ENCODE measurements at places on chromosomes 3 and 15.
A peak's percentile ranks its signal among the peaks of the same experiment; 100 is the strongest.

- DNase-seq = no peak
These were observed 46.0 kb downstream of the CCNL1 start for GRCh38 chr3:157113832-157114505.

DNA sequence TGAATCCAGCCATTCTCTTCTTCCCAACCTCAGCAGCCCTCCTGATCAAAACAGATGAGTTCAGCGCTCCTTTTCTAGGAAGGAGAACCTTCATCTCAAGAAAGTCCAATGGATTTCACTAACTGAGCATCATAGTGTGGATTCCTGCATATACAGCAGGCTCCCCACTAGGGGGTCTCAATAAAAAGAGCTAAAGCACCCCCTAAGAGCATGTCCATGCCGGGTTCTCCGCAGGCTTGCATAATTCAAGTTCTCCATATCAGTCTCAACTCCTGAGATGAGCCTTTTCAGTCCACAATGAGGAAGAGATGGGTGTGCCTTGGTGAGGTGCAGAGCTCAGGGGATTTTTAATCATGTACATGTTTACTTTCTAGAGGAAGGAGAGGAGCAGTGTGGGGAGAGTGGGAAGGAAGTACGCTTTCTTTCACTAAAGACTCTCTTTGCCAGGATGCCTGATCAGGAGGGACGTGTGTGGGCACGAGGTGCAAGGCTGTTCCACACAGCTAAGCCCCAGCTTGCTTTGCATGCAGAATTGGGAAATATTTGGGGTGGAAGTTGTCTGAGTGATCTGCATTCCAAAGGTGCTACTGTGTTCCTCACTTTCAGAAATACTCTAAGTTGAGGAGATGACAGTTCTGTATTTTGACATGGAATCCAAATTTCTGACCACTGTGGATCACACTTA is 563.5 kb downstream of the OCA2 start:
- no peak for DNase-seq

GRCh38 chr3:125011941-125012340 is 43.9 kb downstream of the HEG1 start:
- DNase-seq = no peak

GRCh38 chr15:39413558-39413957 is 167.3 kb upstream of the THBS1 start:
- no peak for DNase-seq

GRCh38 chr3:56061279-56061626 is 407.0 kb downstream of the ERC2 start:
- no peak for DNase-seq

DNA sequence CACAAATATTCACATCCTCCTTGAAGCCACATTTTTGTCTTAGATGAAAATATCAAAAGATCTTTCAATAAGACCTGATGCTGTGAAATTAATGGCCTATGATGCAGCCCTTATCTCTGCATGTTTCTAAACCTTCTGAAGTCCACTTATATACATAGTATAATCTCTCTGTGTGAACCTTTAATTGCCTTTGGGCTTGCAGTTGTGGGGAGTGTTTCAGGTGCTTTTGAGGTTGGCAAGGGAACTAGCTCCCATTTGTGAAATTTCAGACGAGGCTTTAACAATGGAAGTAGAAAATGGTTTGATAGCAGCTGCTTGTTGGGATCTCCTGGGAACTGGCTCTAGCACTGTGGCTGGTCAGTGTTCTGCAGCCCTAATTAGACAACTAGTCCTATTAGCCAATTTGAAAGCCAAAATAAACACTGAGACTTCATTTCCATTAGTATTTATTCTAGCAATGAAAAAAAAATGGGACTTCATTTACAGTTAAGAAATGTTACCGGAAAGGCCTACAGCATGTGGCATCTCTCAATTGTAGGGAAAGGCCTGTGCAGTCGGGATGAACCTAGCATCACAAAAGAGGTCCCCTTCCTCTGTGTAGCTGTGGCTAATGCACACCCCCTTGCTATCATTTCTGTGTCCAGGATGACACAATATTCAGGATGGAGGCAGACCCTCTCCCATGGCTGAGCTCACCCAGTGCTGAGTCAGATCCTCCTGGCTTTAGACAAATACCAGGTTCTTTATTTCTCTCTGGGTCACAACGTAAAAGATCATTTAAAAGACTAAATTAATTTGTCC is 140.7 kb upstream of the TRIM42 start:
- no peak for DNase-seq

- DNase-seq = no peak
These were observed 873.8 kb downstream of the ROBO2 start for GRCh38 chr3:77913524-77914174.

- no peak for DNase-seq
These were observed 23.8 kb upstream of the TRAK1 start for GRCh38 chr3:42067326-42067725.

- DNase-seq = no peak
These were observed 391.3 kb upstream of the TPRG1 start for GRCh38 chr3:188780193-188781147.

- peak; percentile 36 for DNase-seq
These were observed 72.6 kb upstream of the ZBED2 start for GRCh38 chr3:111667621-111668239.

DNA sequence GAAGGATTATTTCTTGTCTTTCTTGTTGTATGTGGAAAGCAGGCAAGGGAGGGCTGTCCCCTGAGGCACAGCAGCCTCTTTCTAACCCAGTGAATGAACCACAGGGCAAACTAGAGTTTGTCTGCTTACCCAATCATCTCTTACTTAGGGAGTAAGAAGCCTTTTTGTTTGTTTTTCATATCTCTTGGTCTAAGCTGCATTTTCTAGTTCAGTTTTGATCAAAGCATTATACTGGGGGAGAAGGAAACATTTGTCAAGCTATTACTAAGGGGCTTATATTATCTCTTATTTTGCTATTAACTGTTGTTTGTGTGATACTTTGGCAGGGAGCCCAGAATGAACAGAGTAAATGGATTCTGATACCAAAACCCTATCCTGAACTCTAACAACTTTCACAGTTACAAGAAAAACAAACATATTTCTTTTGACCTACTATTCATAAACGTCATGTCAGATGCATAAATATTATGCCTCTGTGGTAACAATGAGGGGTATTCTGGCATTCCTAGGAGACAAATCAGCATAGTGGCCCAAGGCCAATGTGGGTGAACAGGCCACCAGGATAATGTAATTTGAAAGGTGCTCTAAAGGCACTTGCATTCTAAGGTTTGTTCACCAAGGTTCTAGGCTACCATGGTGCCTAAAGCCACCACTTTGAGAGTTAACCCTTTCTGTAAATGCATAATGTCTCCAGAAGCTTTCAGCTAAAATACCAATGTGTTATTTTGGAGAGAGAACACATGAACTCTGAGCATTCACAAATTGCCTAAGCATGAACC is 271.6 kb upstream of the ZPLD1 start:
- DNase-seq = no peak

DNA sequence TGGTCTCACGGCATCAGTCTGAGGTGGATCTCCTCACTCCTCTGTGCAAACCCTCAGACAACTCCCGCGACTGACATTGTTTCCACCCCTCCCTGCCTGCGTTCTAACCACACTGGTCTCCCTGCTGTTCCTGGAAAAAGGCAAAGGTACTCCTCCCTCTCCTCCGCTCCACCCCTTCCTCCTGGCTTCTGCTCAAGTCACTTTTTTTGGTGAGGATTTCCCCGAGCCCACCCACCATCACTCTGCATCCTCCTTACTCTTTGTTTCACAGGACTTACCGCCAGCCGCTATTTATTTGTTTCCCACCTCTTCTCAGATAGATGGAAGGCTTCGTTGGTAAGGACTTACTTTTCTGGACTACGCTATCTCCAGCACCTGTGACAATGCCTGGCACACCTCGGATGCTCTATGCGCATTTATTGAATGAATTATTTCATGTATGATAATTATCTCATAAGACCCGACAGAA is 25.6 kb downstream of the PRR23E start:
- DNase-seq = no peak

DNA sequence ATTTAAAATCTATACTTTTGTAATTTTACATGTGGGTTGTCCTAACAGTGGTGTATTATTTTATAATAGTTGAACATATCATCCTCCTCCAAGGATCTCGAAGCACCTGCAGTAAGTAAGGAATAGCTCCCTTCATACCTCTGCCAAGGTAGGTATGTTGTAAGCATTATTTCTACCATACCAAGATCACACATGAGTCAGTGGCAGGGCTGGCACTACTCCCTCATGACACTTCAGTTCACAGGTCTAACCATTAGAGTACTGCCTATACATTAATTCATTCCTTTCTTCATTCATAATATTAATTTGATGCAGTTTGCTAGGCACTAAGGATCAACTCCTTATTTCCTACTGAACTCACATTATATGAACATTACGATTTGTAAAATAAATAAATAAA is 11.9 kb upstream of the LEKR1 start:
- no peak for DNase-seq

DNA sequence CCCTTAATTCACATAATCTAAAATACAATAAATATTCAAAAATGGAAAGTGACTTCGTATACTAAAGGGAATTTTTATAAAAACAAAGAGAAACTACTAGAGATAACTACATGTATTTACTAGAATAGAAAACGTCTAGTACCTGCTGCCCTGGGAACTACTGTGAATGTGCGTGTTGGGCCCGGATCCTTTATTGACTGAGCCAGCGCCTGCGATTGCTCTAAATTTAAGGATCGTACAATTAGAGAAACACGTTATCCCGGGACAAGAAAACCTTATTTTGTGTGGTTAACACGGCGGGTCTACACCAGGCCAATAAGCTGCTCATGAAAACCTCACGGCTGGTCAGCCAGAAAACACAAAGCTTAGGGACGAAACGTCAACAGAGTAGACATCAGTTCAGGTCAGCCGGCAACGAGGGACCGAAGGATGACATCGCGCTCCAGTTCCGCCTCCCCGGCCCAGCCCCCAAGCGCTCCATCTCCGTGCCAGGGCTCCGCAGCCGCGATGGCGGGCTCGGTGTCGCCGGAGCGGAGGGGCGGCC is 555 bp downstream of the TM2D3 start:
- no peak for DNase-seq

DNA sequence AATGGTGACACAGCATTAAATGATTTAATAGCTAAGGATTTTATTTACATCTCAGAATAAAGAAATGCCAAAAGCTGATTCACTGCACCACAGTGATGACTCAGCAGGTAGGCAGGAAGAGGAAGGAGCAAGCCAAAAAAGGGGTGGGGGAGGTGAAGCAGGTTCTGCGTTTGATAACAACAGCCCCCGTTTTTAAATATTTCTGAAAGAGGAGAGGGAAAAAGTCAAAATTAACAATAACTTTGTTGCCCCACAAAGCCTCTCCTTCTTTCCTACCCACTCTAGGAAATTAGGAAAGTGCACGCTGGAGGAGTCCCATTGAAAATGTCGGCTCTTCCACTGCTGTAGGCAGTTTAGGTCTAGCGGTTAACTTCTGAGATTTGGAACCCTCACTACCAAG is 9.9 kb upstream of the CCDC54 start:
- no peak for DNase-seq

GRCh38 chr3:56681984-56682461 is 1.0 kb downstream of the TASOR start:
- no peak for DNase-seq

DNA sequence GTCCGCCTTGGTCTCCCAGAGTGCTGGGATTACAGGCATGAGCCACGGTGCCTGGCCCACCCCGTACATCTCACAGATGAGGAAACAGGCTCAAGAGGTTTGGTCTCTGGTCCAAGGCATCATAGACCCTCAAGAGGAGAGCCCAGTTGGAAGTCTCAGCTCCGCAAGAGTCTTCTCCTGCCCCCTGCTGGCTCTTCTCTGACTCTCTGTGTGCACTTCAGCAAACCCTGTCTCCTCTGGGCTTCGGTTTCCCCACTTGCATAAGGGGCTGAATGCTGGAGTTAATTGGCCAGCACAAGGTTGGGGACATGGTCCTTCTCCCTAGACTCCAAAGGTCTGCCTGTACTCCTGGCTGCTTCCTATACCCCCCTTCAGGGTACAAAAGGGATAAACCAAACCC is 3.9 kb downstream of the MST1R start:
- no peak for DNase-seq

GRCh38 chr3:52124126-52124525 is 30.1 kb downstream of the POC1A start:
- DNase-seq = no peak

Measured in stimulated activated CD8-positive, alpha-beta memory T cell treated with anti-CD3 and anti-CD28 coated beads, Interleukin-15, amount 100 ng/mL, for 1 hour (primary cell).